RWPE2 (cell line): ENCODE measurements at places on chromosomes 1 and 21.

GRCh38 chr1:182563095-182563494 is 26.0 kb downstream of the RNASEL start:
- DNase-seq: no peak

- DNase-seq: no peak
Measured at GRCh38 chr1:210475321-210475720, 146.6 kb downstream of the HHAT start.

GRCh38 chr1:9413071-9413876 is 120.6 kb downstream of the SPSB1 start:
- DNase-seq: no peak

DNA sequence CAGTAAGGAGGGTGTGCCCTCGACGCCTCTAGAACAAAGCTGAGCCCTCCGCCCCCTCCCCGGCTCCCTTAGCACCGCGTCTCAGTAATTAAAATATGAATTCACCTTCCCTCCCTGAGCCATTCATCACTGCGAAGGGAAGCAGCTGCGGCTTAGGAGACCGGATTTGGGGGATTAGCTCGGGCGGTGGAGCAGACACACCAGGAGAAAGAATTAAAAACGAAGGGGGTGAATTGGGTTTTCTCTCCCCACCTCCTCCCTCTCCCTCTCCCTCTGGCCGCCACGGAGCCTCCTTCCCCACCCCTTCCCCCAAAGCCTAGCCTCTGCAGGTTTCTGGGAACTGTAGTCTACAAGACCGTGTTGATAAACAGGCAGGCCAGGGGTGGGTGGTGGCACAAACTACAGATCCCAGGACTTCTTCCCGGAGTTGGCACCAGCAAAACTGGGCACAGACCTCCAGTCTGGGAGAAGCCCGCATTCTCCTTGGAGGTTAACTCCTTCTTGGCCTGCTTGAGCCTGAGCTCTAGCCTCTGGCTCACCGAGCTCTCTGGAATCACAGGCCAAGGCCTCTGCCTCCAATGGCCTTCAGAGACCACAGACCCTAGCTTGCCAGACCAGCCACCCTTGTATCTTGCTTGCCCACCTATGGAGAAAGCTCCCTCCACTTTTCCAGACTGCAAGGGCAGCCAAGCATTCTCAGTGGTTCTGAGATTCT is 10.8 kb downstream of the BLACAT1 start:
- no peak for DNase-seq

- no peak for DNase-seq
Measured at GRCh38 chr1:88787023-88787903, 103.2 kb downstream of the PKN2 start.

GRCh38 chr1:32250893-32251716 is at the start of gene LCK:
Gene LCK, plus strand, starts transcription at chr1:32251265. Its CDS starts 23,065 bp downstream, at chr1:32274330.
- no peak for DNase-seq

- no peak for DNase-seq
Measured at GRCh38 chr1:238537641-238538040, 646.9 kb upstream of the ZP4 start.

- no peak for DNase-seq
Measured at GRCh38 chr1:99557546-99558202, 88.2 kb upstream of the PALMD start.

- no peak for DNase-seq
Measured at GRCh38 chr1:115170961-115171392, 81.7 kb upstream of the TSPAN2 start.

GRCh38 chr1:247614625-247615024 is 9.2 kb downstream of the OR2G3 start:
- DNase-seq: no peak

GRCh38 chr1:194341587-194341986 is 1155.2 kb upstream of the B3GALT2 start:
- DNase-seq: no peak

GRCh38 chr1:204081791-204082513 is 9.0 kb downstream of the SOX13 start:
- DNase-seq: no peak

- peak; percentile 42 for DNase-seq
Measured at GRCh38 chr1:43432171-43432860, 21.4 kb downstream of the HYI start.

- no peak for DNase-seq
Measured at GRCh38 chr1:170436928-170437327, 95.0 kb upstream of the GORAB start.

DNA sequence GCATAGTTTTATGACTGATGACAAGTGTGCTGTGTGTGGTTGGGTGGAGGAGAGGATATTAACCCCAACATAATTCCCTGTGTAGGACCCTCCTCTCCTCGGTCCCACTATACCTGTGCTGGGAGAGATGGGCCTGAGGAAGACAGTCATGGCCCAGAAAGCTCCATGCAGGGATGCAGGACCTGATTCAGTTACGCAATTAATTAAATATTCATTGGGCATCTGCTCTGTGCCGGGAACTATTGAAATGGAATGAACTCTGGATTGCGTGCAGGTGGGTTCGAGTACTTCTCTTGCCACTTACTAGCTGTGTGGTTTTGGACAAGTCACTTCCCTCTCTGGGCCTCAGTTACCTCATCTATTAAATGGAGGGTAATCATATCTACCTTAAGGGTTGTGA is 74.6 kb downstream of the CD247 start:
- DNase-seq: peak; percentile 9

GRCh38 chr1:2212532-2213491 is 15.3 kb upstream of the SKI start:
- DNase-seq: peak; percentile 92

GRCh38 chr1:27687906-27688305 is 15.9 kb upstream of the IFI6 start:
- DNase-seq: no peak

- DNase-seq: peak; percentile 31
Measured at GRCh38 chr1:29303201-29304024, 67.1 kb downstream of the PTPRU start.

- DNase-seq: no peak
Measured at GRCh38 chr1:50163680-50164079, 55.0 kb downstream of the ELAVL4 start.

- DNase-seq: peak; percentile 57
Measured at GRCh38 chr1:19343617-19344350, 31.7 kb downstream of the SLC66A1 start.

DNA sequence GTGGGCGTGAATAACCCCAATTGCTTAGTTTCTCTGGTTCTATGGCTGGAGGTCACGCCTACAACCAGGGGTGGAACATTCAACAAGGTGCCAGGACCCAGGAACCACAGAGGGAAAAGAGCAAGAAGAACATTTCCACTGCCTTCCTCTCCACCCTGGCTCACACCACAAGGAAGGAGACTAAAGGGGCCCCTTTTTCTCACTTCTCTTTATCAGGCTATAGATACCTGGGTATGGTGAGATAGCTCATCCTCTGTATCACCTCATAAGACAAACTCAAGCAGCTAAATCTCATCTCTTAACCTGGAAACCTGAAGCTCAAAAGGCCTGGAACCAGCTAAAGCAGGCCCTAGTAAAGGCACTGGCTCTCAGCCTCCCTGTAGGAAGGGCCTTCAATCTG is 438.8 kb upstream of the OLFM3 start:
- DNase-seq: no peak

DNA sequence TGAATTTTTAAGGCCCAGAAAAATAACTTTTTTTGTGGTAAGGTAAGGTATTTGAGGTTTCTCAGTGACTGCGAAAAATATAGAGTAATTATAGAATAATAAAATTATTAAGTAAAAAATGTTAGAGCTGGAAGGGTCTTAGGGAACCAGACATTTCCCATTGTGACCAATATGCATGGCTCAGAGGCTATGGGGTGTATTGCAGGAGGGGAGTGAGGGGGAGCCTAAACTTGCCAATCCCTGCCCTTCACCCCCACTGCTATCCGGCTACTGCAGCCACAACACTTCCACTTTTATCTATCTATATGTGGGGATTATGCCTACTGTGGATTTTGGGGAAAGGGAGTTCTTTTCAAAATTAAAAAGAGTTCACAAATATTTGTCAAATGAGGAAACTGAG is 7.6 kb upstream of the GADD45A start:
- DNase-seq: no peak

- no peak for DNase-seq
Measured at GRCh38 chr1:212450331-212450881, 17.7 kb downstream of the NENF start.

DNA sequence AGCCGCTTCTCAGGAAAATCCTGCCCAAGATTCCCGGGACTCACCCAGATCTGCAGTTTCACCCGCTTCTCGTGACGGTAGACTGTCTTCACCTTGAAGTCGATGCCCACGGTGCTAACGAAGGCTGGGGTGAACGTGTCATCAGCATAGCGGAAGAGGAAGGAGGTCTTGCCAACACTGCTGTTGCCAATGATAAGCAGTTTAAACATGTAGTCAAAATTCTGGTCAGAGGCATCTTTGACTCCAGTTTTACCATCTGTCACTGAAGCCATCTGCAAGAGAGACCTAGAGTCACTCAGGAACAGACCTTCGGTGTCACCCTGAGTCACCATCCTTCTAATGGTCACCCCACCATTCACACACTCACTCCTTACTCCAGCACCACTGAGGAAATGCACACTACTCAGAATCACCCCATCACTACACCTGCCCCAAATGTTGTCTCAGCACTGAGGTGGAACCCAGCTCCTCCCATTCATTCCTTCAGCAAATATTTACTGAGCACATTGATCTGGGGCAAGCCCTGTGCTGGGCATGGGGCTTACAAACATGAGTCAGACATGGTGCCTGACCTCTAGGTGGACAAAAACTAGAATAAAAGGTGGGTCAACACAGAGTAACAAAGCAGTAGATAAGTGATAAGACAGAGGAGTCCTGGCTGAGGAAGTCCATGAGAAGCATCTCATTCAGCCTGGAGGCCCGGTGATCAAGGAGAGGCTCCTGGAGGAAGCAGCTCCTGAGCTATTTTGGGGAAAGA is 13.5 kb downstream of the RAB3B start:
- DNase-seq: no peak

DNA sequence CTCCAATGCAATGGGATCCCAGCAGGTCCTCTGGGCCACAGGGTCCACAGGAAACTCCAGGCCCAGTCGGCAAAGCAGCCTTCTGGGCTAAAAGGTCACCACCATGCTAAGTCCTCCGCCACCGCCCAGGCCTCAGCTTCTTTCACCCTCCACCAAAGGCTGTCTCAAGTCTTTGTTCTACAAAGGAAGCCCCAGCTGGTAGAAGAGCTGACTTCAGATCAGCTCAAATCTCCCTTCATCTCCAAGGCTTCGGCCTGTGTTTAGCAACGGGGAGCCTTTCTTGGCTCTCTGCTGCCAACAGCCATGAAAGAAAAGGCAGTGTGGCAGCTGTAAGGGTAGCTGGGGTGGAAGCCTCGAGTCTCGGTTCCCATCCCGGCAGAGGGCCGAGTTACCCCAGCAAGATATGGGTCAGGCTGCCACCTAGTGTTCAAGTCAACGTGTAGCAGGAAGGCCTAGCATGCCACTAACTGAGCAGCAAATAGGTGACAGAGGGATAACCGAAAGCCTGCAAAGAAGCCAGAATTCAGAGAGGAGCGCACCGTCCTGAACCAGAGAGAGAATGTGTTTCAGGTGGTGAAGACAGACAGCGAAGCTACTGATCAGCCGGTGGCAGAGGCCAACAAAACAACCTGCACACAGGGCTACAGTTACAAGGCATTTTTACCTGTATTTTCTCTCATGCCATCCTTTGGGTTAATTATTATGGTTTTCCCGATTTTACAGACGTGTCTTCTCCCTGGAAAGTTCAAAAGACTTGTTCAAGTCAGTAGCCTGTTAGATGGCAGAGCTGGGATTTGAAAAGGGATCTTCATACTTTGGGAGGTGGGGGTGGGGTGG is 26.8 kb upstream of the CRNN start:
- no peak for DNase-seq

DNA sequence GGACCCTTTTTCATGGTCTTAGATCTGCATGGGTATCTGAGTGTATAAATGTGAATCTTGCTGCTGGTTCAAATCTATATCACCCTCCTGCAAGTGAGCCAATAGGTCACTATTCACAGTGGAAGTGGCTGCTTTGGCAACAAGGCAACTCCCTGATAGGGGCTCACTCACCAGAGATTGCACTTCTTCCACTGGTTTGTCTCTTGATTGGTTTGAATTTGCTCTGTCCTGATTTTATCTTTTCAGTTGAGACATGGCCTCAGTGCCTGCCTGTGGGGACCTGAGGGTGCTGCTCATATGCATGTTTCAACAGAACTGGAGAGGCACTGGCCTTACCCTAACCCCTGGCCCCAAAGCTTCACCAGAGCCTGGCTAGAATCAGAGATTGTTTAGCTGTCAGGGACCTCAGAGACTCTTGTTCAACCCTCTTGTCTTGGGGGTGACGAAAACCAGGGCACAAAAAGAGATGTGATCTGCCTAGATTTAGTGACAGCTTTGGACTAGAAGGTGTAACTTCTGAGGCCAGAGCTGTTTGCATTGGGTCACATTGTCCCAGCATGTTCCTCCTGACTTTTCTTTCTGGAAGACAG is 16.9 kb downstream of the AVPR1B start:
- DNase-seq: no peak

DNA sequence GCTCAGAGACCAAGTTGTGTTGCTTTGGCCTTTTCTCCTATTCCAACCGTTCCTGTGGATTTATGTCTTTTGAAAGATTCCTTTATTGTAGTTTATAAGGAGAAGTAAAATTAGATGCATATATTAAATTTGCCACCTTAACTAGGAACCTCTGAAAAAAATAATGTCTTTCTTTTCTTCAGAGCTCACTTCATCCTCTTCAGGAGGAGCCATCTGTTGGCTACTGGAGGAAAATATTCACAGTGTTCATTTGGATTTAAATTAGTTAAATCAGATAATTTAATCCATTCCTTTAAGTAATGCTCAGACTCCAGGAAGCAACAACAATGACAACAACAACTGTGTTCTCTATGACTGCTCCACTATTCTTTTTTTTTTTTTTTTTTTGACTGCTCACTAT is 164.0 kb downstream of the FASLG start:
- DNase-seq: no peak

GRCh38 chr1:199549421-199549820 is 478.1 kb upstream of the NR5A2 start:
- DNase-seq: no peak

DNA sequence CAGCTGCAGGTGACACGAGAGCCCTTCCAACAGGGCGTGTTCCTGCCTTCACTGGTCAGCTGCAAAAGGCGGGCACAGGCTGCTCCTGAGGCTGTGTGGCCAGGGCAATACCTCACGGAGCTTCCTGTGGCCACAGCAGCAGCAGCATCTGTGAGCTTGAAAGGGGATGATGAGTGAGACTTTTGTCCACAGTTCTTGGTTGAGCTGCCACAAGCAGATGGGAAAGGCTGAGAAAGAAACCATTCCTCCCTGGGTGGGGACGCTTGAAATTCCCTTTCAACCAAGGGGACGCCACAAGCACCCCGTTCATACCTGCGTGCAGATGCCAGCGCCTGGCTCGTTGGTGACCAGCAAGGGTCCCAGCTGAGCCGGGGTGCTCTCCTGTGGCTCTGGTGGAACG is 37.6 kb downstream of the B3GALT5 start:
- DNase-seq: no peak
